AG09319 (cell line): ENCODE measurements at places on chromosomes 12 and 14.

GRCh38 chr12:109932878-109933503, 32.9 kb downstream of the TCHP start:
- DNase-seq, result no peak

DNA sequence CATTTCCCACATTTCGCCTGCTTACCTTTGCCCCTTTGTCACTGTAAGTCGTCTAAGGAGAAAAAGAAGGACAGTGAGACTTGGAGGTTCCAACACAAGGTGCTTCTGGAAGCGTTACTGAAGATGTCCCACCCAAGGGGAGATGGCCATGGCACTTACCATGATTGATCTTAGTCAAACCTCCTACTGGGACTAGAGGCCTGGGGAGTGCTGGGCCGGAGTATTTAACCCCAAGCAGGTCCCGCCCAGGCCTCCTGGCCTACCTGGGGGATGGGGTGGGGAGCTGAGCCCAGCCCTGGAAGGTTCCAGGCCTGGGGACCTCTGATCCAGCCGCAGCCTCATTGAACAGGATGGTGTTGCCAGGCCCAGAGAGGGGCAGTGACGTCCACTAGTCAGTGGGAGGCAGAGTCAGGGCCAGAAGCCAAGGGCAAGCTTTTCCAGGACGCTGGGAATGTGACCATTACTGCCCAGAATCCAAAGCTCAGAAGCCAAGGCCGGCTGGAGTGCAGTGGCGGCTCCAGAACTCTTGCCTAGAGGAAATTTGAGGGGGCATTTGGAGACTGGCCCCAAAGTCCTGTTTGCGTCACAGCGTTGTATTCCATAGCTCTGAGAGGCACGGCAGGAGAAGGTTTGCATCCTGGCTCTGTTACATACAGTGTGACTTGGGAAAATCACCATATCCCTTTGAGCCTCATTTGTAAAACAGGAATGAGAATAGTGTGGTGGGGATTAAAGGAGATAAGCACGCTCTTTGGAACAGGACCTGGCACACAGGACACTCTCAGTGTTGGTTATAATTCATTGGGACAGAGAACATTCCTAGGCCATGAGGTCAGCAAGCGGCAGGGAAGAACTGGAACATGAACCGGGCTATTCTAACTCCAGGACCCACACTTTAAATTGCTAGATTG, at the start of gene HPD:
TSS of gene HPD (minus strand) at position 198 of the 911 bp plus-strand sequence. CDS start at position 162, 36 bp downstream.
- peak; percentile 64 for DNase-seq

DNA sequence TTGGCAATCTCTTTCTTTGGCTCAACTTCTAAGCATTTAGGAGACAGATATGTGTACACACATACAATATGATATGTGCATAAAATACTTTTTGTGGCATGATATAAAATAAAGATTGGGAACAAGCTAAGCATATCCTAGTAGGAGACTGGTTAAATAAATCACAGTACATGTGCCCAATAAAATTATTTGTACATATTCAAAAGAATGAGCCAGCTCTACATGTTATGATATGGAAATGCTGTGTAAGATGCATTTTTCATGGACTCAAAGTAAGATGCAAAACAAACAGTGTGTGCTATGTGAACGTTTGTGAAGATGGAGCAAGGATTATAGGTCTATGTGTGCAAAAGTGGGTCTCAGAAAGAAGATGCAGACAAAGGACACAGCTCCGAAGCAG, 311.4 kb downstream of the TMEM132D start:
- no peak for DNase-seq

DNA sequence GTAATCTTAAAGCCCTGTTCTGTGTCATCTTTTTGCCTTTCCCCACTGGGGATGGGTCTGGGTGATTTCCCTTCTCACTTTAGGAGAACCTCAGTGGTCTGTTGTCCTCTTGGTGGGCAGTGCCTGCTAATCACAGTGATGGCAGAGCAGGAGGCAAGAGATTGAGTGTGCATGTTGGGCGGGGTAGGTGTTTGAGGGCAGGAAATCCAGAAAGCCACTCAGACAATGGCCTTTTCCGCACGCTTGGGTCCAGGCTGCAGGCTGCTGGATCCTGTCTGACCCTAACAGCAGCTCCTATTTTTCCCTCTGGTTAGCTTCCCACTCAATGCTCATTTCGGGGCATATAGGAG, 13.7 kb upstream of the ITGA5 start:
- DNase-seq, result no peak

DNA sequence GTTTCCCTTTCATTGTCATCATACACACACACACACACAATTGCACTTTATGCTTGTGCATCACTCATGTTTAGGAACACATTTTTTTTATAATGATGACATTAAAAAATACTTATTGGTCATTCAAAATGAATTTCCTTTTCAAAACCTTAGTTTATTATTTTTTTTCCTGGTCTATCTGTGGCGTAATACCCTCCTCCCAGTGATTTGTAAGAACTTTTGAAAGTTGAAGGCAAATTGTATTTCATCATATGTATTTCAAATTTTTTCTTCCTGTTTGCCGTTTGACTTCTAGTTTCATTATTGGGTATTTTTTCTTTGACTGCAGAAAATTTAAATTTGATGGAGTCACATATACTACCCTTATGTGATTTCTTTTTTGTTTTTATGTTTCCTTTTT, 2.5 kb upstream of the LRRK2 start:
- DNase-seq, result peak; percentile 29

GRCh38 chr12:16112612-16113560, 164.6 kb downstream of the SLC15A5 start:
- peak; percentile 4 for DNase-seq

DNA sequence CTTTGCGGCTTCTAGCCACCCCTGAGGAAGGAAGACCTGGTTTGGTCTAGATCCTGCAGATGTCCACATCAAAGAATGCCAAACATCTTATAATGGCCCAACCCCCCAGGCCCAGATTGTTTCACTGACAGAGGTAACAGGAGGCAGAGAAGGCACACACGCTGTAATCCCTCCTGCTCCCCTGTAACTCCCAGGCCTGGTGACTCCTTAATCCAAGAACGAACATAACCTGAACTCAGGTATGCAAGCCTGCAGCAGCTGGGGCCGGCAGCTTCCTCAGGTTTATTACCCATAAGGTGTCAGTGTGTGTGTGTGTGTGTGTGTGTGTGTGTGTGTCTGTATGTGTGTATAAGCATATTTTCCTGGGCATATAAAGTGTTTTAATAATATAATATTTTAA, 52.7 kb downstream of the ERH start:
- no peak for DNase-seq

GRCh38 chr12:113891167-113891692, 74.9 kb downstream of the RBM19 start:
- DNase-seq, result no peak

DNA sequence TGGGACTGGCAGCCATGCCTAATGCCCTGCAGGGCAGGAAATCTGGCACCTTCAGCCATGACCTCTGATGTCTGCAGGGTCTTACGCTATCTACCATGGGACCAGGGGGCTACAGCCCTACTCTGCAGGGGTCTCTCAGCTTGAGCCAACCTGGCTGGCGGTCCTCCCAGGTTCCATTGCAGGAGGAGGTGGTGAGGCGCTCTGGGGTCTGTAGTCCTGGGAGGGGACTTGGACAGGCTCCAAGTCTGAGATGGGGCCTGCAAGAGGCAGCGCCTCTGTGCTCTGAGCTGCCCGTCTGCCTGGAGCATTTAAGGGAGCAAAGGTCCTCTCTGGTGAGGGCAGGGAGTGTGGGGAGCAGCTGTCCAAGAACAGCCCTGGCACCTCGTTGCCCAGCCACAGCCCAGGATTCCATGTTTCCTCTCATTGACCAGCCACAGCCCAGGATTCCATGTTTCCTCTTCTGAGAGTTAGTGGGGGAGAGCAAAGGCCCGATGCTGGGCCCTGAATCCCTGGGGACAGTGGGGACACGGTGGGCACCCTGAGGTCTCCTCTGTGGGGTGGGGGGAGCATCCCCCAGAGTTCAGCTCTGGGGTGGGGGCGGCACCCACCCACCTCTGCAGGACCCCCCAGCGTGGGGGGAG, 655 bp downstream of the PLD4 start:
- DNase-seq, result no peak

GRCh38 chr12:46187023-46187422, 81.8 kb downstream of the SLC38A1 start:
- DNase-seq, result peak; percentile 51

DNA sequence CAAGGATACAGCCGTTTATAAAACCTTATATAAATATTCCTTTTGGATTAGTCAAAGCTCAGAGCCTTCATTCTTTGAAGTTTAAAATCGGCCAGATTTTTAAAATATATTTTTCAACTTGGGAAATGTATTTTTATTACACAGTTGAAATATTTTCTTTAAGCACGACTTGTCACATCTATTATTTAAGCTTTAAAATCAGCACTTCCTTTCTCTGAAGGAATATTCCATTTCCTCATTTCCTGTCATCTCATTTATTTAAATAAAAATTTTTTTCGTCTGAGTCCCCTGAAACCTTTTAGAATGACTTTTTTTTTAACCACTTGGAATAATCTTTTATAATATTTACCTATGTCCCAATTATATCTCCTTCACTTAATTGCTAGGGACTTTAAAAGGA, 107.5 kb upstream of the PDE3A start:
- DNase-seq, result no peak

DNA sequence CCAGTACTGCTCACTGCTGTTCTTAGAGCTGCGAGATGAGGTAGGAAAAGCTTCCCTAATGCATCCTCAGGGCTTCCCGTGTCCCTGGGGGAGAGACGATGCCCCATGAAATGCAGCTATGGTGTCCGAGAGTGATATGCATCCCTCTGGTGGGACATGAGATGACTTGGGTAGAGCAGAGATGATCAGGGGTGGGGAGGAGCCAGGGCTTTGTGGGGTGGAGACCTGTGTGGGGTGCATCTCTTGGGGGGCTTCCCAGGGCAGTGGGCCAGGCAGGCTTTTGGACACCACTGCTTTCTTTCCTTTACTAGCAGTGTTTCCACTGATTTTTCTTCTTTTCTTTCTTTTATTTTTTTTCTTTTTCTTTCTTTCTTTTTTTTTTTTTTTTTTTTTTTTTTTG, 147.3 kb downstream of the ADGRD1 start:
- no peak for DNase-seq

DNA sequence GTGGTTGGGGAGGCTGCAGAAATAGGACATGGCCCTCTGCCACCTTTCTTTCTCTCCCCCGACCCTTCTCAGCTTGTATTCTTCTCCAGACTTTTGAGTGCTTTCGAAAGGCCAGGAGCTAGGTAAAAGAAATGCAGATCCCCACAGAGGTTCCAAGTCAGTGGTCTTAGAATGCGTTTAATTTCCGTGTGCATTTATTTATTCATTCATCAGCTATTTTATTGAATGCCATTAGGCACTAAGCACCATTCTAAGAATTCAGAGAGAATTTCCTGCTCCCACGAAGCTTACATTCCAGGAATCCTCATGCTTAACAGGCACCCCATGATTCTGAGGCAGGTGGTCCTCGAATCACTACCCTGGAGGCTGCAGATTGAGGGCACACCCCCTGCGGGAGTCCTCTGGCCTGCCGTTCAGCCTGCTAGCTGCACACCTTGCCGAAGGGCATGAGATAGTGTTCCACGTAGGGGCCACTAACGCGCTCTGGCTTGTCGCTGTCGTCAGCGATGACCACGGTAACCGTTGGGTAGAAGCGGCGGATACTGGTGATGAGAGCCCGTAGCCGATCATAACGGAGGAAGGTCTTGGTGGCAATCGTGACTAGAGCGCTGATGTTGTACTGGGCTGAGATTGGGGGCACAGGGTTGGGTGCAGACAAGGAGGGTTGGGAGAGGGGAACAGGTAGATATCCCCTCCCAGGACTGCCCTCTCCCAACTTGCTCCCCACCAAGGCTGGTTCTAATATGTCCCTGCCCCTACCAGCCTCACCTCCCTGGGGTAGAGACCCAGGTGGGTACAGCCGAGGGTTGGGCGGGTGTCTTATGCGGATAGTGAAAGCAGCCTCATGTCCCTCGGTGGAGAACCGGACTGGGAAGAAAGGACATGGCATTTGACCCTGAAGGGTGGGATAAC, 4.5 kb downstream of the B4GALNT1 start:
- no peak for DNase-seq

DNA sequence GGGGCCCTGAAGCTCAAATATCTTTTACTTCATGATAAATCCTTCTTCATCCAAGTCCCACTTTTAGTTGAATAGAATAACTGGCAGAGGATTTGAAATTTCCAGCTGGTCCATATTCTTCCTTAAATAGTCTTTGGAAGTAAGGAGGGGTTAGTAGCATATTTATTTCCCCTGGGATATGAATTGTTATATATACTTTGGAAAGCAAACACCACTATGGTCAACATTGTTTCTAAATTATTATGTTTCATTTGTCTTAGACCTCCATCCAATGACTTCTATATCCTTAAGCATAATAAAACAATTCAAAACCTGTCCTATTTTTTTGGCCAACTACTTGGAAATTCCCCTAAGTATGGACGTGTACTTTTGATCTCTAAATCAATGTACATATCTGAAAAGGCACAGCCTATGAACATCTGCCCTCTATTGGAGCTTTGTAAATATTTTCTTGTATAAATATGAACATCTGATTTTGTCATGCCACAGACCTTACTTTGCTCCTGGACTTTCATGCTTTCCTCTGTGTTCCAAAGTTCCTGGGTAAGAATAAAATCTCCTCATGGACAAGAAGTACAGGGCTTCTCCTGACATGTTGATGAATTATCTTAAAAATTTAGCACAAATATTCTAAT, 1212.0 kb downstream of the GALC start:
- DNase-seq, result no peak

DNA sequence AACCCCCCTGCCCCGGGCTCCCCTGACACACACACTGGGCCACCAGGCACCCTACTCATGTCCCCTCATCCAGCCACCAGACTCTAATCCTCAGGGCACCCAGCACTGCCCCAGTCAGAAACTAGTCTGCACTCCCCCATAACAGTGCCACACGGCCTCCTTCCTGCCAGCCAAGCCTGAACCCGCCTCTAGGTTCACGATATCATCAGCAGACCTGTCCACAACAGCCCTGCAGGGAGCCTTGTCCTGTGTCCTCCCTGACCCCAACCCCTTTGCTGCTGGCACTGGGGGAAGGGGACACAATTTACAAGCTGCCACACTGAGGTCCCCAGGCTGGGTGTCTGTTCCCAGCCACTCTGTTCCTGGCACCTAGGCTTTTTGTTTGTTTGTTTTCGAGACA, 33.6 kb downstream of the LTBP2 start:
- no peak for DNase-seq

DNA sequence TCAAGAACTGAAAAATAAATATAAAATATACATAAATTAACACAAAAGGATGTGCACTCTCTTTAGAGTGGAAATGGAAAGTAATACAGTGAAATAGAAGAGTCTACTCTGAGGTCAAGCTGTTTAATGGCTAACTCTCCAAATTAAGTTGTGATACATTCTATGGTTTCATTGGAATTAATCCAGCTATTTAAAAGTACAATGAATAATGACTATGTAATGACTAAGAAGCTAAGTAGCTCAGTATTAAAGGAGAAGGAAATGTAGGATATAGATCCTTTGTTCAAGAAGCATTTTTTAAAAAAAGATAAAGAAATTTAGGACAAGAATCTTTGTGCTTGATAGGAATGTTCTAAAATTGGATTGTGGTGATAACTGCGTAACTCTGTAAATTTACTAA, 85.3 kb downstream of the LRP6 start:
- DNase-seq, result no peak
